ENCODE measurements at places on chromosomes 6 and 20. TPM values are rescaled to one million over a fixed set of nuclear protein-coding genes. Genes with fewer than 3 reads are reported as not detected.

DNA sequence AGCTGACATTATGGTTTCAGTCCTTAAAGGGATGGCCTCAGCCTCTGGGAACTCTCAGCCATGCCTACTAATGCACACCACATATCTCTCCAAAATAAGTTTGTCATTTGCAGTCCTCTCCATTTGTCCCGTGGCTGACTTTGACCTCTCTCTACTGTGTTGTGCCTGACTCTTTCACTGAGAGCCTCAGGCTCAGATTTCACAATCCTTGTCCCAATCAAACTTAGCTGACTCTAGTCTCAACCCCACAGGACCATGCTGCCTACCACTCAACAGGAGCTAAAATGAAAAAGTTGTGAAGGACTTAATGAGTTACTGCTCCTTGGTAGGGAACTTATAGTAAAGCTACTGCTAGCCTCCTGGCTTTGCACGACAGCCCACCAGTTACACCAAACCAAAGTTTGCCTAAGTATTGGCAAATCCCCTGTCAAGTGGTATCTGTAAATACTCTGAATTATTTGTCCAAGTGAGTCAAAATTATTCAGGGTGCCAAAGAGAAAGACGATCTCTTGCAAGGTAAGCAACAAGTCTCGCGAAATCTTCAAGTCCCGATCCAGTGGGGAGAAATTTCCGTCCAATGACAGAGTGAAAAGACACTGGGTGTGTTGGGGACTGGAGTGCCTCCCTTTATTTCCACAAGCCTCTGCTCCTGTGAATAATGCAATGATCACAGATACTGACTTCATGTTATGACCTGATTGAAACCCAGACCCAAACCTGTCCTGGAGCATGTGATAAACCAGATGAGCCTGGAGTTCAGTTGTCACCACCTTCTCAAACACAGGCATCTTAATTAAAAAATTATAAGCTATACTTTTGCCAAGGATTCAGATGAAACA, 124.4 kb upstream of the FOXQ1 start:
- no peak for DNase-seq

- no peak for DNase-seq
Measured at GRCh38 chr20:38673725-38674091, 50.6 kb upstream of the SLC32A1 start.

GRCh38 chr20:46965477-46965876, 70.8 kb downstream of the EYA2 start:
- no peak for DNase-seq

- no peak for DNase-seq
Measured at GRCh38 chr6:7594579-7595125, 4.7 kb downstream of the SNRNP48 start.

DNA sequence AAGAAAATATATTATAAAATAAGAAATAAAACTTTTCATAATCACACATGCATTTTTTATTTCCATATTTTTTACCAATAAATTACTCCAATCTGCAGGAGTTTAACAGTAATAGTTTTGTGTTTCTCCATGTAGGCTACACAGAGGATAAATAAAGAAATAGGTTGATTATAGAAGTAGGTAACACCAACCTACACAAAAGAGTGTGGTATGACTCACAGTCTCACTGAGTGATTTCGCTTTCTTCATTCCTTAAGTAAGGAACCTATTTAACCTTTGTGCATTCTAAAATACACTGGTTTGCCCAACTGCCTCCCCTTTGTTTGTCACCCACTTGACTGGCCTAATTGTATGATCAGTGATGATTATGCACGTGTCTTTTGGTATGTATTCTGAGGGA, 244.2 kb upstream of the RIMS1 start:
- DNase-seq, result no peak

- DNase-seq, result no peak
Measured at GRCh38 chr20:10330071-10330470, 104.0 kb downstream of the MKKS start.

GRCh38 chr6:26243132-26243531, 121.9 kb upstream of the BTN3A2 start:
- DNase-seq, result no peak

GRCh38 chr20:13991311-13991710, 897 bp upstream of the SEL1L2 start:
- no peak for DNase-seq

NT5DC1 gene
- 49.9 TPM for total RNA-seq

PDE7B gene
- 18.7 TPM for total RNA-seq

CFB gene
- total RNA-seq, result 8.8 TPM

BANF2 gene
- not detected for total RNA-seq

TRMT6 gene
- 6.1 TPM for total RNA-seq

Data from Right ventricle myocardium inferior (tissue), 1 donor.